Activated CD4-positive, alpha-beta T cell treated with anti-CD3 and anti-CD28 coated beads, Interleukin-2, amount 50 U/mL, for 1 hour (primary cell): ENCODE measurements at places on chromosomes 4 and X.

DNA sequence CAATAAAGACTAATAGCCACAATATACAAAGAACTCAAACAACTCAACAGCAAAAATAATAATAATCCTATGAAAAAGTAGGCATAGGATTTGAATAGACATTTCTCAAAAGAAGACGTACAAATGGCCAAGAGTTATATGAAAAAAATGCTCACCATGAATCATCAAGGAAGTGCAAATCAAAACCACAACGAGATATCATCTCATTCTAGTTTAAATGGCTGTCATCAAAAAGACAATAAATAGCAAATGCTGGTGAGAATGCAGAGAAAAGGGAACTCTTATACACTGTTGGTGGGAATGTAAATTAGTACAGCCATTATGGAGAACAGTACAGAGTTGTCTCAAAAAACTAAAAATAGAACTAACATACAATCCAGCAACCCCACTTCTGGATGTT lies 18.8 kb downstream of the TLR6 start:
- no peak for DNase-seq

- DNase-seq, result no peak
These were observed 229.6 kb upstream of the AGTR2 start for GRCh38 chrX:115940888-115941332.

DNA sequence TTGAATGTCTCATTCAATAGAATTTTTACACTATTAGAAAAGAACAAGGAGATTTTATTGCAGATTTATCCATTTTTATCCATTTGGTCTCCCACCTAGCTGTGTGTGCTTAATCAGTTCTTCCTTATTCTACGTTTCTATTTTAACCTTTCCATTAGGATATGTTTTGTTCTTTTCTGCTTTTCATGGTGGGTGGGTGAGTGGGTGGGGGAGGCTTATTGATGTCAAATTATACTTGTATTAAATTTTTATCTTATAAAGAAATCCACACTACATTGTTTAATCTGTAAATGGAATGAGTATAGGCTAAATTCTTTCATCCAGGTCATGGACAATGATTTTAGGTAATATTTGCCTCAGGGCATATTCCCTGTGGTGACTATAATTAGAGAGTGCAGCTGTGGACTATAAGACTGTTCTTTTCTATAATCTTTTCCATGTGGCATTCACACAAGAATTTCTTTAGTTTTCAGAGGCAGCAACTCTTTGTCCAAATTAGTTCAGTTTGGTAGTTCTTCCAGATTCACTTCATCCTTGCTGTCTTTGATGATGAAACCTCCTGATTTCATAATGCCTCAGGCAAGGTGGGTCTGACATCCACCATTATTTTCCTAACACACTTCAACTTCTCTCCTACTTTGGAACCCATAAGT lies 2451.8 kb downstream of the PCDH7 start:
- no peak for DNase-seq

DNA sequence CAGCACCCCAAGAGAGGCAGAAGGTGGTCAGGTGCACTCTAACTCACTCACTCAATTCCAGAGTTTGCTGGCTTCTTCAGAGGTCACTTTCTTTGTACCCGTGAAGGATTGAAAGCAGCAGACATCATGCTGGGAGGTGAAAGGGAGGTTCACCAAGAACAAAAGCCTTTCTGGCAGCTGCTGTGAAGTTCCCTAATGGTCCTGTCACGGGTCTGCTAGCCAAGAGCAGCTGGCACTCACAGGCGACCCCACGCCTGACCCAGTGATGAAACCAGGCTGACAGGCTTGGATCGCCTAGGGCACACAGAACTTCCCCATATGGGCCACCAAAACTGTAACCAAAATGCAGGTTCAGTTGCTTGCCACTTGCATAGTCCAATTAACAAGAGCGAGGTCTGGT lies 11.8 kb downstream of the NUDT11 start:
- DNase-seq, result no peak

DNA sequence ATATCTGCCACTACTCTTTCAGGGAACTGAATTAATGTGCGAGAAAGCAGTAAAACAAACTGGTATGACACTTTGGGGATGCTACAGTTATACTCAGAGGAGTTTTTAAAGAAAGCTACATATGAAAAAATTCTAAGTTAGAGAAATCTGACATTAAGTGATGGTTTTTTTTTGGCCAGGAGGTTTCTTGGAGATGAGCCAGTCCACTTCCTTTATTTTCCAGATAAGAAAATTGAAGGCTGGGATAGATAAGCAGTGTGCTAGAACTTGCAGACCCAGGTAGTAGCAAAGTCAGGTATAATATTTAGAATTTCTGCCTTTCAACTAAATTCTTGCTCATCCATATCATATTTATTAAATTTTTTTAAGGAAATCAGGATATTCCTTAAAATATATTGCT lies 106.8 kb downstream of the FAT4 start:
- no peak for DNase-seq

GRCh38 chrX:152601848-152602616 lies 35.7 kb upstream of the GABRQ start:
- DNase-seq, result no peak

GRCh38 chr4:68209003-68209402 lies 36.5 kb downstream of the TMPRSS11B start:
- no peak for DNase-seq

- DNase-seq, result no peak
These were observed 104.0 kb downstream of the PHEX start for GRCh38 chrX:22135994-22136684.

- DNase-seq, result no peak
These were observed 294.0 kb upstream of the UGT8 start for GRCh38 chr4:114304567-114304966.

GRCh38 chrX:11351375-11352295 lies 58.4 kb downstream of the AMELX start:
- no peak for DNase-seq

GRCh38 chr4:184616633-184617551 lies 32.4 kb downstream of the CASP3 start:
- DNase-seq, result no peak

- no peak for DNase-seq
These were observed 22.1 kb downstream of the NAP1L5 start for GRCh38 chr4:88675543-88675942.

DNA sequence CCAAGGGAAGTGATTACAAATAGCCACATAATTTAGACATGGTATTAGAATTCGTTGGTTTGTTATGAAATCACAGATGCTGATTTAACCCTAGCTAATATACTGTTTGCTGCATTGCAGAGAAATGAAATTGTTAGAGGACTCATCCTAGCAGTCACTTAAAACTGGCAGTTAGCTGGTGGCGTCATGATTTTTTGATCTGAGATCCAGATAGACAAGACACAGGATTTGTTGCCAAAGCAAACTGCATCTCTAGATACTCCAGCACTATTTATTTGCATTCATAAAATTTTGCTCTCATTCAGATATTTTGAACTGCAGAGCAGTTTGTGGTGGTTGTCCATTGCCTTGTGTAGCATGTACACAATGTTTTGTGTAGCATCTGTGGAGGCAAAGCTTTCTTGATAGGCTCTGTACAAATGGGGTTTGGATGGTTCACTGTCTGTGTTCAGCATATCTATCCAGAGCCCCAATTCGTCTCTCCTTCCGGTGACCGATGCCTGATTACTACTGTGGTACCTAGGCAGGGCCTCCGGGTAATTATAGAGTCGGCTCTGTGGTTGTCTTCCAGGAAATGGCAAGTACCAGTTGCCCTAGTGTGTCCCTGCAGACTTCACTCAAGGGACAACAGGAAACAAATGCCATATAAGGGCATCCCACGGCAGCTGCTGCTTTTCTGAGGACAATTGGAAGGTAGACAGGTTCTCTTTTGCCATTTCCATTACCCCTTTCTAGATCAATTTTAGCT lies 30.1 kb upstream of the SPARCL1 start:
- peak; percentile 1 for DNase-seq

DNA sequence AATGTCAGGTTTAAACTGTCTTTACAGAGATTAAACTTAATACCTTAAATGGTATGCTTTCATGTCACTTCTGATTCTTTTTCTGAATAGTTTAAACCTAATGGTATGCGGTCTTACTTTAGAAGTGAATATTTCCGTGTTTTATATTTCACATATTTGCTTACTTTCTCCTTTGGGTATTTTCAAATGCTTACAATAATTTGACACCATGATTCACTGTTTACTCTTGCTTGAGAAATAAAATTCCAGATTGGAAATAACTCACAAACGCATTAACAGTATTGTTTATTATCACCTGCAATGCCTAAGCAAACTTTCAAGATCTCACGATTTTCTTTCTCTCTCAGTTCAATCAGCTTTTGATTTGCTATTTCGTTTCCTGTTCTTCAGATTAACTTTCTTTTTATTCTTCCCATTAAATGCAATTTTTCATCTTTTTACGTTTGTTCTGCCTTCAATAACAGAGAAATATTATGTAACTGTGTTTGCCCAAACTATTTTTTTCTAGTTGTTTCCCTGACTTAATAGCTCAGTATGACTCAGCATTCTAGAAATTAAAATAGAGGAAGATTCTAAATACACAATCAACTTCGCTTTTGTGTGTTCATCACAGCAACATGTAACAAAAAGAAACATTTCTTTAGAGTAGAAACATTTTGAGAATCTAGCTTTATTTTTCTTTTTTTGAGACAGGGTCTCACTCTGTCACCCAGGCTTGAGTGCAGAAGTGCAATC lies 955.5 kb upstream of the PRKX start:
- no peak for DNase-seq

GRCh38 chr4:7291372-7292114 lies 99.2 kb downstream of the SORCS2 start:
- DNase-seq, result no peak

DNA sequence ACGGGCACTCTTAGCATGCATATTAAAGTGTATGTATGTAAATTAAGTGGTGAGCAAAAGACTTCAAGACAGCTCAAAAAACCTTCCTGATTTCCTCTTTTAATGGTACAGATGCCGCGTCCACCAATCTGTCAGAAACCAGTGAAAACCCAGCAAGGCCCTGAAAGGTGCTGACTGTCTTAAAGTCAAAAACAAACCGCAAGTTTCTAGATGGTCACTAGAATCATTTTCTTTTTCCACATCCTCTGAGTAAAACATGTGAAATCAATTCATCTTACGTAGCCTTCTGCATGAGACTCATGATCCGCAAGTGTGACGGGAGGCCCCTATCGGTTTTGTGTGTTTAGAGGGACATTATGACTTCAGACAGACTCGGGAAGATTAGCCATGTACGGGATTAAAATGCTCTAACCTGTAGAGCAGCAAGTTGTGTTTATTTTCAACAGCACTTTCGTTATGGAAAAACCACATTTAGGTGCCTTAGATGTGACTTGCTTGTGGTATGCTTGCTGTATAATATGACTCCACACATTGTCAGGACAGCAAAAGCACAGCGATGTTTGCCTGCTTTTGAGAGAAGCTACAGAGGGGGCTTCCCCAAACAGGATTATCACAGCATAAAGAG lies 88.2 kb upstream of the STS start:
- DNase-seq, result no peak

DNA sequence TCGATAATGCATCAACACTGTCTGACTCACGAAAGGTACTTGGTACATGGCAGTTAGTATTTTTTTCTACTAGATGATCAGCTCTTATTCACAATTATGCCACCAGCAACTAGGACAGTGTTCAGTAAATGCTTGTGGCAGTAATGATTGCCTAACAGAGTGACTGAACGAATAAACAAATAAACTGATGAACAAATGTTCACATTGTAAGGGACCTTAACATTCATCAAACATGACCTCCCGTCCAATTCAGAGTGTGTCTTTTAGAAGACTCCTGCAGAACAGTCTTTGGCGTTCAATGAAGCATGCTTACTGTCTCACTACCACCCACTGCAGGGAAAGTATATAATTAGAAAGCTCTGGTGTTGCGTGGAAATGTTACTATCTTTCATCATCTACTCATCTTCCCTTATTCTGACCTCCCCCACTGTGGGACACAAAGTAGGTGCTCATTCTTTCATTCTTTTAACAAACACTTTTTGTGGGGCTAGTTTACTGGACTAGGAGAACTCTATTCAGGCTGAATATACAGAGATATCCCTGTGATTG lies 319.3 kb downstream of the RAB28 start:
- no peak for DNase-seq

DNA sequence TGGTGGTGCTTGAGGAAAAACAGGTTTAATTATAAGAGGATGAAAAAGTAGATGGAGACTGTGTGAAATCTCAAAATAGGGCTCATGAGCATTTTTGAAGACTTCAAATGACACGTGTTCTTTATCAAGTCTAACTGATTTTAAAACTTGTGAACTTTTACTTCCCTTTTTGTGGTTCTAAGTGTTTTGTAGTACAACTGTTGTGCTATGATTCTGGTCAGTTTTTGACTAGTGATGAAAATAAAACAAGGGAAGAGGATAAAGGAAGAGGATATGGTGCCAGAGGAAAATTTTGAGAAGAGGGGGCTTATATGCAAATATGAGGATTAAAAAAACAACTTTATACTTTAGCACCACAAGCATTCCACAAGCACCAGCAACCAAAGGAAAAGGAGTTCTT lies 644.0 kb downstream of the RPA4 start:
- no peak for DNase-seq

DNA sequence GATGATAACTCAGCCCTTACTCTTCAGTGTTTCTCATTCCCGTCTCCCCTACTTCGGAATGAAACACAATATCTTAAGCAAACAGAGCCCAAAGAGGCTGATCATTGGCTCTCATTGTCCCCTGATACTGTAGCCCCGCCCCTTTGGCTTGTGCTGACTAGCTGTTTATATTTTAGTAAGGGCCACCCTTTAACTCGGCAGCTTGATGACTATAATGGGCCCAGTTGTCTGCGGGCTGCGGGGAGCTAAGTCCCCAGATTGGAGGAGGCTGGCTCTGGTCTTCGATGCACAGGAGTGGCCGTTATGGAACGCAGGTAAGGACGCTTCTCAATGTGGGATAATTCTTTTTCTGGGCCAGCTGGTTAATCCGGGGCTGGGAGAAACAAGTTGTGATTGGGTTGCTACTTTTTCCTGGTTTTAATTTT lies at the start of gene TRIM2:
TRIM2 (plus strand) TSS at position 197 of the 425 bp plus-strand sequence; CDS start at position 285, 88 bp downstream.
- DNase-seq, result no peak

GRCh38 chr4:168908851-168909273 lies 101.2 kb downstream of the CBR4 start:
- no peak for DNase-seq

DNA sequence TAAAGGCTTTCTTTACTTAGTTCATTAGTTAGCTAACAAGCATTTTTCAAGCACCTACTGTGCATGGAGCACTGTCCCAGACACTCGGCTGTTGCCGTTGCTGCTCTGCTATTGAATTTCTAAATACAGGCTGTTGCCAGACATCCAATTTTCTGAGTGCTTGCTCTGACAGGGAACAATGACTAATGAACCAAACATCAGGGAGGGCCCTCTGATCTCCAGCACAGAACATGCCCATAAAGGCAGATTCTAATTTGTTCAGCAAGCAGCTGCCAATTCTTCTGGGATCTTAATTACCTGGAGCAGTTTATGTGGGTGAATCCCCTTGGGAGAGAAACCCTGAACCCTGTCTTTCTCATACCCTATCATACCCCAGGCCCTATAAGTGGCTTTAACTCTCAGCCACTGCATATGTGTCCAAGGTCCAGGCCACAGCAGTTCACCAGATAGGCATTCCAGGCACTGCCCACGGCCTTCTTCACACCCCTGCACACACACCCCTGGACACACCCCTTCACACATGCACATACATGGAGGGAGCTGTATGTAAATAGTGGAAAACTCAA lies 27.9 kb downstream of the TSC22D3 start:
- no peak for DNase-seq
